ENCODE measurements at places on chromosomes 6 and 20.

GRCh38 chr20:47036091-47036870 is 141.6 kb downstream of the EYA2 start:
- DNase-seq, result no peak

GRCh38 chr6:34692280-34692679 is 4.3 kb downstream of the ILRUN start:
- DNase-seq, result no peak

GRCh38 chr6:155404937-155405336 is 50.7 kb downstream of the NOX3 start:
- DNase-seq, result no peak

DNA sequence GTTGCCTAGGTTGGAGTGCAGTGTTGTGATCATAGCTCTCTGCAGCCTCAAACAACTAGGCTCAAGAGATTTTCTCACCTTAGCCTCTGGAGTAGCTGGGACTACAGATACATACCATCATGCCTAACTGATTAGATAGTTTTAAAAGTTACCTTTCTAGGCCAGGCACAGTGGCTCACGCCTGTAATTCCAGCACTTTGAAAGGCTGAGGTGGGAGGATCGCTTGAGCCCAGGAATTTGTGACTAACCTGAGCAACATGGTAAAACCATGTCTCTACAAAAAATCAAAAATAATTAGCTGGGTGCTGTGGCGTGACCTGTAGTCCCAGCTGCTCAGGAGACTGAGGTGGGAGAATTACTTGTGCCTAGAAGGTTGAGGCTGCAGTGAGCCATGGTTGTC is 41.2 kb downstream of the SLC17A5 start:
- DNase-seq, result no peak

DNA sequence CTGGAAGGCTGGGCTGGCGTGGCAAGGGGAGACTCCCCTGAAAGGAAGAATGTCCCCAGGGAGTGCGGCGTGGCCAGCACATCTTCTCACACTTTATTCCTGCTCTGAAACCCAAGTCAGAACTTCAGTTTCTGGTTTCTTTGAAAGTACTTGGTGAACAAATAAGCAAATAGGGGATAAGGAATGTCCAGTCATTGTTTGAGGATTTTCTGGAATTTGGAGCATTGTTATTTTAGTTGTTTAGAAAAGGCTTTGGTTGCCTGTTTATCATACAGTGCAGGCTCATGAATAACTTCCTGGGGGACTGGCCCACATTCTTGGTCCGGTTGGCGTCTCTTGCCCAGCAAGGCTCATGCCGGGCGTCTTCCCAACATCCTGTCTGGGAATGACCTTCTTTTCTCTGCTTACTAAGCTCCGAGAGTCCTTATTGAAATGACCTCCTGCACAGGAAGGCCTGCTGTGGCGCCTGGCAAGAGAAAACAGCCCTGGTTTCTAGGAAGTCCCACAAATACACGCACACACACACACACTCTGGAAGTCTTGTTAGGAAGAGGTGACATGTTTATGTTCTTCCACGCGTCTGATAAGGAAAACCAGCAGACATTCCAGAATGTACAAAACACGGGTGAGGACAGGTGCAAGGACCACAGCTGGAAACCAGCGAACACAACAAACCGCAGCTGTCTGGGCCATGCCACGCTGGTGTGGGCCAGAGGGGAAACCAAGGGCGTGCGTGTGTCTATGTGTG is 71.9 kb downstream of the TMEM170B start:
- DNase-seq, result peak; percentile 75

DNA sequence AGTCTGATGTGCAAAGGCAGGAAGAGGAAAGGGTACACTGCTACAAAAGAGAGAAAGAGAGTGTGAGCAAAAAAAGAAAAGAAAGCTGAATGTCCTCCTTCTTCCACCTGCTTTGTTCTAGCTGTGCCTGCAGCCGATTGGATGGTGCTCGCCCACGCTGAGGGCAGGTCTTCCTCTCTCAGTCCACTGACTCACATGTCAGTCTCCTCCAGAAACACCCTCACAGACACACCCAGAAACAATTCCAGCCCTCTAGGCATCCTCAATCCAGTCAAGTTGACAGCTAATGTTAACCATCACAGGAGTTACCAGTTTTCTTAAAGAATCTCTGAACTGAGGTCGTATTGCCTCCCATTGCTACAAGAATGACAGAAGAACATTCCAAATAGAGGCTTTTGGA is 411.9 kb upstream of the SASH1 start:
- DNase-seq, result no peak

- DNase-seq, result no peak
Observed at GRCh38 chr20:37380864-37381579, 35.1 kb downstream of the SRC start.

- DNase-seq, result no peak
Observed at GRCh38 chr20:38013887-38014286, 19.4 kb downstream of the TTI1 start.

GRCh38 chr20:16064989-16065707 is 508.1 kb downstream of the KIF16B start:
- DNase-seq, result no peak

DNA sequence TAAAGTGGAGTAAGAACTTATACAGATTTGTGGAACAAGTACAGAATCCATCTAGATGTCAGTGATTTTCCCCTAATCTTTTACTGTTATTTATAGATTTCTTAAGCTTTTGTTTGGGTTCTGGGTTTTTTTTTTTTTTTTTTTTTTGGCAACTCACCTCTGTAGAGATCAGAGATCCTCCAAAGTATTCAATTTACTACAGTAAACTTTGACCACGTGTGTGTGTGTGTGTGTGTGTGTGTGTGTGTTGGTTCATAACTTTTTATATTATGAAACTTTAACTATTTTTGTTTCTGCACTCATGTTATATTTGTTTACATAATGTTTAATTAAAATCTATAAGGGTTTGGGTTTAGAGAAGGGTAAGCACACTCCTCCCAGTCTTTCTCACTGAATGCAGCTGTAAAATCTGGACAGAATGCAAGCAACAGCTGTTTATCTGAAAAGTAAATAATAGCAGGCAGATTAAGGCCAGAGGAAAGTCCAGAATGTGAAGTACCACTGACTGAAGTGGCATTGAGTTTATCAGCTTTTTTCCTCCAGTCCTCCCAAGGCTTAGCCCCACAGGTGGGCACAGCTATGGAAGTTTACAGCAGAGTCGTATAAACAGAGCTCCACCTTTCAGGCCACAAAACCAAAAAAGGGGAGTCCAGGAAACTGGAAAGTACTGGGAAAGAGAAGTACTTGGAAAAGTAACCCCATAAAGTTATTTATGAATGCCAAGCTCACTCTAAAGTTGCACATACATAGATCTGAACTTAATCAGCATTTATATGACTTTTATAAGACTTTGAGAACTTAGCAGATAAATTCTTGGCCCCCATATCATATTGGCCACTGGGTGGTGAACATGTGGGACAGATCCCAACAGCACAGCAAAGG is 43.0 kb upstream of the CD2AP start:
- DNase-seq, result no peak

GRCh38 chr6:54192993-54193392 is 81.8 kb downstream of the MLIP start:
- no peak for DNase-seq

GRCh38 chr6:166589337-166589731 is 2.9 kb upstream of the RAMACL start:
- no peak for DNase-seq

DNA sequence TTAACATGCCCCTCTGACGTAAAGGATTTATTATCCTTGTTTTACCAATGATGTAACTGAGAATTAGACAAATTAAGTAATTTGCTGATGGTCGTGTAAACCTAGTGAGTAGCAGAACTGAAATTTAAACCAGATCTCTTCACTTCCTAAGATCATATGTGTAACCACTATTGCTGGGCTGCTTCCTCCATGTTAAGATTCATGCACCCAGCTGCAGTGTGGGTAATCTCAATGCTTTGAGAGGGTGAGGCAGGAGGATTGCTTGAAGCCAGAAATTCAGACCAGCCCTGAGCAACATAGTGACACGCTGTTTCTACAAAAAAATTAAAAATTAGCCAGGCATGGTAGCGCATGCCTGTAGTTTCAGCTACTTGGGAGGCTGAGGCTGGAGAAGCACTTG is 97.9 kb downstream of the L3MBTL3 start:
- DNase-seq, result no peak

DNA sequence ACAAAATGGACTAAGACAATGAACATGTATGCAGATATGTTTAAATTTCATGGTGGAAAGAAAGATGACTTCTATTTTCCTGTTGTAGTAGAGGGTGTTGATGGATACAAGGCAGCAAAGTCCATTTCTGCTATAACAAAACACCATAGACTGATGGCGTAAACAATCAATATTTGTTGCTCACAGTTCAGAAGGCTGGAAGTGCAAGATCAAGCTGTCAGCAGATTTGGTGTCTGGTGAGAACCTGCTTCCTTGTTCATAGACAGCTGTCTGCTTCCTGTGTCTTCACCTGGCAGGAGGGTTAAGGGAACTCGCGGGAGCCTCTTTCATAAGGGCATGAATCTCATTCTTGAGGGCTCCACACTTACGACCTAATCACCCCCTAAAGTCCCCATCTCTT is 83.0 kb upstream of the ELOVL5 start:
- no peak for DNase-seq

GRCh38 chr6:90131614-90132423 is 164.8 kb downstream of the BACH2 start:
- peak; percentile 88 for DNase-seq

DNA sequence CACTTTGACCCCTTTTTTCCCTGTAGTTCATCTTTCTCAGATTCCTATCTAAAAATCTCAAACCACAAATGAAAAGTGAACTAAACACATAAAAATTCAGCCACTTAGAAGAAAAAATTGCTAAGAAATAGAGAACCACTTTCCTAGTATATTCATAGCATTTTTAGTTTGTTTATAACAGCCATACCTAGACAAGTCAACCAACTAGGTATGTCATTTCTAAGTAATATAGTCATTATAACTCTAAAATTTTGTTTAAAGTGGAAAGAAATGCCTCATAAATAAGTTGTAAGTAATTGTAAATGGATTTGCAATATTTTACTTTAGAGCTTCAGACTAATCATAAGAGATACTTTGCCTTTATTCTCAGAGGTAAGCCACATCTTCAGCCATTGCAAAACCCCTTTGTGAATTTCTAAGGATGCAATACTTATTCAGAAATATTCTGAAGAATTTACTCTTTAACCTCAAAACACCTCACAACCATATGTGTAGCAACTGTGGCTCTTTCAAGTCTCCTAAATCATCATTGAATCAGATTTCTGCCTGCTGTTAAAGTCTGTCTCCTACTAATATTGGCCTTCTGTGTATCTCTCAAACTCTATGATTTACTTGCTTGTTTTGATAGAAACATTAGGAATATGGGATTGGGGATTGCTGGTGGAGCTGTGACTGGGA is 6.9 kb upstream of the SUMO4 start:
- no peak for DNase-seq
